NCI-H446 treated with DMSO at 0.1 percent for 48 hours (cell line): ENCODE measurements at places on chromosomes 11 and 22.

DNA sequence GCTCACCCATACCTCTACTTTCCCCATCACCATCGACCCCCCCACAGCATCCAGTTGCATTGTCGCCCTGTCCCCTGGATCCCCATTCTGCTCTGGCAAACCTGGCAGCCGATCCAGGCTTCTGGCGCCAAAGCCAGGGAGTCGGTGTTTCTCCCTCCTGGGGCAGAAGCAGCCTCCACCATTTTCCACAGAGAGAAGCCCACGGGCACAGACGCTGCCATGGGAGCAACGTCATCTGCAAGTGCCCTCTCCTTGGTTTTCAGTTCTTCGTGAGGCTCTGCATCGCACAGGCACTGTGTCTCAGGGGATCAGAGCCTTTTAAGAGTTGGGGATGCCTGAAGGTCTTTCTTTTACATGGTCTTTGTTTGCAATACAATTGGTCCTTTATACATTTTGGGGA is 2.3 kb downstream of the YPEL4 start:
- no peak for DNase-seq

- DNase-seq, result no peak
Observed at GRCh38 chr11:102214623-102215022, 102.7 kb upstream of the BIRC3 start.

DNA sequence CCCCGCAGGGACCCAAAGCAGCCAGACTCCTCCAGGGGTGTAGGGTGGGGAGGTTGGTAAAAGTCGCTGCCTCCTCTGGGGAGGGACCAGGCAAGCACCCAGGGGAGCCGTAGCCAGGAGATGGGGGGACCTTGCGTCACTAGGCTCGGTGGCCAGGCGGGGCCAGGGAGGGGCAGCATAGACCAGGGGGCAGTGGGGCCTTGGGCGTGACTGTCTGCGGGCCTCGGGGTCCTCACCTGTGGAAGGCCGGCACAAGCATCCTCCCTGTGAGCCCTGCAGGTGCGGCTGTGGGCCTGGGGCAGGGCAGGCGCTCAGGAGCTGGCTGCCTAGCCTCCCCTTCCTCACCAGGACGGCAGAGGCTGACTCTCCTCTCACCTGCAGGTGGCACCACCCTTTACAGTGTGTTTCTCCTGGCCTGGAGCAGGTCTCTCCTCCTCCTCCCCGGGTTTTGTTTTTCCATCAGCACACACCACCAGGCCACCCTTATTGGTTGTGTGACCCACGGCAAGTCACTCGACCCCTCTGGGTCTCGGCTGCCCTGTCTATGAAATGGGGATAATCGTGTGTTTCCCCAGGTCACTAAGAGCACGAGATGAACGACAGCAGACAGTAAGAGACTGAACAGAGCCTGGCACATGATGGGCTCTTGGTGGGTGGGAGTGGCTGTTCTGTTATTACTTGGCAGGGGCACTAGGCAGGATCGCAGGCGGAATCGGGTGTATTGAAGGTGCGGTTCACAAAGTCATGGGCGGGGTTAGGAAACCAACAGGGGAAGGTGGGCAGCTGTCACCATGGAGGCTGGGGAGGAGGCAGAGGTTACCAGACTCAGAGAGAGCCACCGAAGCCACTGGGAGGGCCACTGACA is 52.7 kb downstream of the FLRT1 start:
- no peak for DNase-seq

- DNase-seq, result no peak
Observed at GRCh38 chr11:17596711-17597110, 49.7 kb downstream of the OTOG start.

DNA sequence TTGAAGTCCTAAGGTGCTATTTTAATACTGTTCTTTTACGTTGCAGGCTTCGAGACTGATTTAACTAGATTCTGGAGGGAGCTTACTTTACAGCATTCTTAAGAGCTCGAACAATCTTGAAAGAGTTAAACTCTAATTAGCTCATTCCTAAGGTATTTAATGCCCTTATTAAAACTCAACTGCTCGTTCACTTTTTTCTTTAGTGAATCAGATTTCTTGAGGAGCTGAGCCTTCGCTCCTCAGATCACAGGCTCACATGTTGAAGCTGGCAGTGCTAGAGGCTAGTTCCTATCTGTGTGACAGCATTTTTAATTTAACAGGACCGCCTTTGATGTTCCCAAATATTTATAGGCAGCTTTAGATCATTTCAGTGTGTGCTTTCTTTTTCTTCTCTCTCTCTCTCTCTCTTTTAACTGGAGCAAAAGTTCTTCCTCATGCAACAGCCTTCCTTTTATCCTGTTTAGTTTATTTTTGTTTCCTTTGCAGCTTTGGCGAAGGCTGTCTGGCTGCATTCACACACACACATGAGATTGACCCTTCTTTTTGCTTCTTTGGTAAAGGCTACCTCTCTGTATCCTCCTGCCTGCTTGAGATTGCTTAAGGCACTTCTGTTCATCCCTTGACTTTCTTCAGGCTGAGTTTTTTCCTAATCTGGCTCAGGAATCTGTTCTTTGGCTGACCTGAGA is 21.0 kb downstream of the ZNRF3 start:
- no peak for DNase-seq

DNA sequence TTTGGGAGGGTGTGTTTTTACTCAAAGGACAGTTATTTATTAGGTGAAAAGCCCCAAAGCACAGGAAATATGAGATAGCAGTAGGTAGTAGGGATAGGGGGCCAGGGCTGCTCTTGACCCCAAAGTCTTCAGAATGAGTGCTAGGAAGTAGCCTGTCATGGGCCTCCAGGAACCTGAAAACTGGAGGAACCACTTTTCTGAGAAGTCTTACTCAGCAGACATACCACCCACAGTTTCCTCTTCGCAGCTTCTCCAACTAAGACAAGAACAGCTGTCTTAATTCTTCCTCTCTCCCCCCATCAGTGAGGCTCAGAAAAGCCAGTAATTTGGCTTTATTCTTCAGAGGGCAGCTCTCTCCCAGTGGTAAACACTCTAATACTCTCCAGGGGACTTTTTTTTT is 84.0 kb upstream of the CTSC start:
- DNase-seq, result no peak

GRCh38 chr22:45310331-45310976 is 720 bp downstream of the FAM118A start:
- no peak for DNase-seq

DNA sequence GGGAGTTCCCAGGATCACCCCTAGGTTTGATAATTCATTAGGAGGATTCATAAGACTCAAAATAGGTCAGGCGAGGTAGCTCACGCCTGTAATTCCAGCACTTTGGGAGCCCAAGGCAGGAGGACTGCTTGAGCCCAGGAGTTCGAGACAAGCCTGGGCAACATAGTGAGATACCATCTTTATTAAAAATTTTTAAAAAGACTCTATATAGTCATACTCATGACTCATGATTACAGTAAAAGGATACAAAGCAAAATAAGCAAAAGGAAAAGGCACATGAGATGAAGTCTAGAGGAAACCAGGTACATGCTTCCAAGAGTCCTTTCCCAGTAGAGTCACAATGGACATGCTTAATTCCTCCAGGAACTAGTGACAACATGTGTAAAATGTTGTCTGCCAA is 13.9 kb upstream of the PTS start:
- no peak for DNase-seq

GRCh38 chr11:9380773-9381172 is 3.7 kb upstream of the IPO7 start:
- DNase-seq, result no peak

DNA sequence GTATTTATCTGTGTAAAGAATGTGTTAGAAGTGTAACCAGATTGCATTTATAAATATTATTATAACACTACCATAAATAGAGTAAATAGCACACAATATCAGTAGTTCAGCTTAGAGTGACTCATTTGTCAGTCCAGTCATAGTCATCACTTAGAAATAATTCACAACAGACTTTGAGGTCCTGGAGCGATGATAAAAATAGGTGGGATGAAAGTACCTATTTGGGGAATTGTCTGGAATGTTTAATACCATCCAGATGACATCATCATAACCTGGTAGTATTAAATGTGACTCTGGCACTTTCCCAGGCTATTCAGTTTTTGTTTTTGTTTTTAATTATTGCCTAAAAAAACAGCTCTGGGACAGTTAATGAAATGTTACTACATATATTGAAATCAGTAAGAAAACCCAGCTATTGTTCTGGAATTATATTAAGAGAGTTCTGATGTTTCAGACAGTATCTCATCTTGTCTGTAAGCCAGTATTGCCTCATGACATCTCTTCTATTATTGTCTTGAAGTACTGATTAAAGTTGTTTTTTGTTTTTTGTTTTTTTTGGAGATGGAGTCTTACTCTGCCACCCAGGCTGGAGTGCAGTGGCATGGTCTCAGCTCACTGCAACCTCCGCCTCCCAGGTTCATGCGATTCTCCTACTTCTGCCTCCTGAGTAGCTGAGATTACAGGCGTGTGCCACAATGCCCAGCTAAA is 74.8 kb downstream of the SIK2 start:
- no peak for DNase-seq

- DNase-seq, result no peak
Observed at GRCh38 chr11:34001557-34002064, 49.9 kb upstream of the CAPRIN1 start.
